ENCODE measurements at places on chromosomes 13 and 19.
A peak's percentile ranks its signal among the peaks of the same experiment; 100 is the strongest.

- no peak for DNase-seq
Observed at GRCh38 chr19:722553-723101, 13.9 kb downstream of the PALM start.

- DNase-seq: no peak
Observed at GRCh38 chr19:47226426-47227351, 4.3 kb downstream of the BBC3 start.

- DNase-seq: no peak
Observed at GRCh38 chr19:39524495-39524894, 8.2 kb downstream of the EID2B start.

DNA sequence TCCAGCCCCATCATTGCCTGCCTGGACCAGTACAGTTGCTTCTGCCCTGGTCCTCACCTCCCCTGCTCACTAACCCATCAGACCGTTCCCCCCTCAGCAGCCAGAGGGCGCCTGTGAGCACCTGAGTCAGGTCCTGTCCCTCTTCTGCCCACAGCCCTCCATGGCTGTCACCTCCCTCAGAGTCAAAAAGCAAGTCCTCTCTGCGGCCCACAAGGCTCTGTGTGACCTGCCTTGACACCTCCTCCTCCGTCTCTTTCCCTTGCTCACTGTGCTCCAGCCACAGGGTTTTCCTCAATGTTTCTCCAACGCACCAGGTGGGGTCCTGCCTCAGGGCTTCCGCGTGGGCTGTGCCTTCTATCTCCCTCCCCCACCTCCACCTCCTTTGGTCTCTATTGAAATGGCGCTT, 29.4 kb upstream of the PTPRS start:
- DNase-seq: peak; percentile 30

DNA sequence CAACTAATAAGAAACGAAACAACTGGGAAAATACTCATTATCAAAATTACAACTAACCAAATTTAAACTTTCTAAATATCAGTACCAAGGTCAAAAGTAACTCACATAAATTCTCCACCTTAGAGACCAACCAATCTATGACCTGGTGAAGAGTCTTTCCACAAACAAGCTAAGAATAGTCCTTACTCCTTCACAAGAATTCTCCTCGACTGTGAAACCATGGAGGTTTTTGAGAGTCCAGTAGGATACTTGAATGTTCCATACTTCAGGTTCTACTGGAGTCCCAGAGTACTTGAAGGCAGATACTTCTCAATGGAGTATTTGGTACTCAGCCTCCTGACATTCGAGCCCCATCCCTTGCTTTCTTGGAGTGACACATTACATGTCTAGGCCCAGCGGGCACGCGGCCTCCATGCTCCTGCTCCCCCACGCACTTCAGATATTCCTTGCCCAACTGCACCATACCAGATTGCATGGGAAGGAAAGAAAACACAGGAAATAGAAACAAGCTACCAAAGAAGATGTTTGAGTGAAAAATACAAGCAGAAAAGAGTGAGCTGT, 63.9 kb downstream of the ABCC4 start:
- DNase-seq: no peak

DNA sequence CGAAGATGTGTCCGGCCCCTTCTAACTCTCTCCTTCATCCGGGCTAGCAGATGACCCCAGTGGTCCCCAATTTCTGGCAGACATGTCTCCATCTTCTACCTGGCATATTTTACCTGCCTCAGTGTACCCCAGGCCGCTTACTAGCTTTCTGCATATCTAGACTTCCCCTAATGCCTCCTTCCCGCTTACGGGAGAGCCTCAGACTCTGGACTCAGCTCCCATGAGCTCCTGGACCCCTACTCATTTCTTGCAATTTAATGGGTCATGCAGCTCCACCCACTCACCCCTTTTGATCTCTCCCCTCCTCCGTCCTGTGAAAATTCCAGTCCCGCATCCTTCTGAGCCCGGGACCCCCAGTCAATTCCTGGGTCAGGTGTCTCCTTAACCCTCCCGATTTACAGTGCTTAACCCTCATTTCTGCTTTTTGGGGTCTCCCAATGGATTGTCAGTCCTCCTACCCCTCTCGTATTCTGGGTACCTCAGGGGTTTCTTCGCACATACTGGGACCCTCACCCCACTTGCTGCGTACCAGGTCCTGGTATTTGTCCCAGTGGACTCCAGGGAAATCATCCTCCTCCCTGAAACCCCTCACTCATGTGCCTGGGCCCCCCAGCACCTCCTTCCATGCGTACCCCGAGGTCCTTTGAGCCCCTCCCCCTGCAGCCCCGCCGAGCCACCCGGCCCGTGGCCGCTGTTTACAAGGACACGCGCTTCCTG, 500 bp upstream of the JUNB start:
- DNase-seq: no peak

DNA sequence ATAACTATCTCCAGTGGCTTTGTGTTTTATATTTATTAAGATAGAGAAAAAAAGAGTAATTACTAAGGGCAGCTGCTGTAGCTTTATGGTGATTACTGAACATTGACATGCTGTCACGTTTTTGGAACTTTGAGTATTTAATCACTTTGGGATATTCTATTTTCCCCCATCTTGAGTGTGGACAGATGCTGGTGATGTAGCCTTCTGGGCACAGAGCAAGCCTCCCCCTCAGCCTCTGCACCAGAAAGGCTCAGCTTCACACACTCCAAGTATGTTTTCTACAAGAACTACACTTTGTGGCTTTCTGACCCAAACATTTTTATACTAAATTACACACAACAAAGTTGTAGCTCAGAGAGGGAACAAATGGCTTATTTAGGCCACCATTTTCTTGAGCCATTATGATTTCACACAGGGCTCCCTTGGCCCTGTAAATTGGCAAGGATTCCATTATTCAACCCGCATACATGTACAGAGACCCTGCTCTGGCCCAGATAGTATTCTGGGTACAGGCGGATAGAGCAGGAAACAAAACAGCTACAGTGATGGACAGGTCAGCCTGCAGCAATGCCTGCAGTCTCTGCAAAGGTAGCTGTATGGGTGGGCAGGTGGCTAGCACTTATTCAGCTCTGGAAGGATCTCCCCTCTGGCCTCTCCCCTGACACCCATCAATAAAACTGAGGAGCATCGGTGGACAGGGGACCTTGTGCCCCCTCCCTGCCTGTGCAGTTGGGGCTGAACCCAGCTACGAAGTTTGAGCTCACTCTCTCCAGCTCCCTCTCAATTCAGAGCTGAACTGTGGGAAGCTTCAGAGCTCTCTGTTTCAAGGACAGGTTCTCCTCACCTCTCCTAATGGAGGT, 1.3 kb downstream of the ALOX5AP start:
- DNase-seq: no peak

DNA sequence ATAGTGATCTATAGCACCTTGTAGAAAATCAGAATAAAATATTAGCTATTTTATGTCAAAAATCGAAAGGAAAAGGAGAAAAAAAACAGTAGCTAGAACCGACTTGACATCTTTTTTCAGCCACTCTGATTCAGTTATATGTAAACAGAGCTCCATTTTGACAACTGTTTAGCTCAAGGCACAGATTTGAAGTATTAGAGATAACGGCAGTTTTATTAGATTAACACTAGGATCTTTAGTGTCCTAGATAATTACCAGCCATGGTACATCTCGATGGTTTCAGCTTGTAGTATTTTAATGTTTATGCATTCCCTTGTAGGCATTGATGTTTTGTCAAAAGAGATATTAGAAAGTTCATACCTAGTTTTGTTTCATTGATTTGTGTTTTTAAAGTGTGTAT, 67.3 kb downstream of the PCDH17 start:
- DNase-seq: no peak

DNA sequence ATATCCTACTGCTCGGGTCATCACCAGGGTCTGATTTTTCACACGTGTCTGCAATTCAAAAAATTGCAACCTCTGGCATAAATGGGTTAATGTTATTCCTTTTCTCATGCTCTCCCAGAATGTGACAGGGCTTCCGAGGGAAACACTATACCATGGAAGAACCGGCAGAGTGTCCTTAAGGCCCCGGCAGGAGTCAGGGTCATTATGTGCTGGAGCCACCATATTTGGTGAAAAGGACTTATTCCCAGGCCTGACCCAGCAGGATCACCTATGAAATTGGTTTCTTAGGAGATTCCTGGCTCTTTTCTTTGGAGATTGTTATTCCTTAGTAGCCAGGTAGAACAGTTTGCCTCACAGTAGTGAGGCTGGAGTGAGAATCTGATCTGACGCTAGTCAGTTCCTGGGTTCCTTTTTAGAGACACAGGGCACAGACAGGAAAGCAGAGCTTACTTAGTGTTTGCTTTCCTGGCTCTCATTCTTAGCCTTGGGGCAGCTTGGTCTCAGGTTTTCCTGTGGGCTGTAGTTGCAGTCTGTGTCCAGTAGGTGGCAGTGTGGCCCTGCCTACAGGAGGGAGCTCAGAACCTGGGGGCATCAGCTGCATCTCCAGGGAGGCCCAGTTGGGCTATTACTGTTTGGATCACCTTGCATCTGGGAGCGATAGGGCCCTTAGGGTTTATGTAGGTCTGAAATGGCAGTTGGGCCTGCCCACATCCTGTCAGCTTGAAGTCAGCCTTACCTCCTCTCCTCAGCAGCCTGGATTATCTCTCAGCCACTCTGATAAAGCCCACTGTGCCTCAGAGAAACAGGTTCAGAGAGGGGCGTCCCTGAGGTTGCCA, 12.4 kb downstream of the SNRNP70 start:
- peak; percentile 31 for DNase-seq

DNA sequence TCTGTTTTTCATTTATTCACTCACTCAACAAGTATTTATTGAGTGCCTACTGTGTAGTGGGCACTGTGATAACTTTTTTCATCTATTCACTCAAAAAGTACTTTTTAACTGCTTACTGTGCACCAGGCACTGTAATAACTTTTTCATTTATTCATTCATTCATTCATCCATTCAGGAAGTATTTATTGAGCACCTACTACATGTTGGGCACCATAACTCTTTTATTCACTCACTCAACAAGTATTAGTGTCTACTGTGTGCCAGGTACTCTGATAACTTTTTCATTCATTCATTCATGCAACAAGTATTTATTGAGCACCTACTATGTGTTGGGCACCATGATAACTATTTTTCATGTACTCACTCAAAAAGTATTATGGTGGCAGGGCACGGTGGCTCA, 6.9 kb downstream of the CIB3 start:
- no peak for DNase-seq
